ENCODE measurements at places on chromosomes 4 and X.

DNA sequence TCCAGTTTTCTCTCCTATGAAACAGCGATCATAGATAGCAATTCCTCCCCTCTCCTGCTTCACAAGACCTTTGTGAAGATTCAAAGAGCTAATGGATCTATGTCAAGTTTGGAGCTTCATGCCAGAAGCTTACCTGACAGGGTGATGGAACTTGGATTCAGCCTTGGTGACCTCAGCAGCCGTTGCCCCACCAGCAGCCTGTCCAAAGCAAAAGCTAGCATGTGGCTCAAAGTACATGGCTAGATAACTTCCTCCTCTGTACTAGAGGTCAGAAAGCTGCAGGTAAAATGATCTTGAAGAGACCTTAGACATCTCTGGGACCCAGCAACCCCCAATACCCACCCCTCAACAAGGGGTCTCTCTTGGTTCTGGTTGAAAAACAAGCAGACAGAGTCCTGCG, 1.8 kb downstream of the RIPPLY1 start:
- H3K4me1 ChIP-seq = no peaks in the 10 kb centered on the region
- H3K27me3 ChIP-seq = no peaks in the 10 kb centered on the region
- H3K27ac ChIP-seq = no peak overlapping the region
- no peaks in the 10 kb centered on the region for H3K36me3 ChIP-seq

- H3K4me3 ChIP-seq = no peak overlapping the region
- no peaks in the 10 kb centered on the region for H3K27me3 ChIP-seq
- H3K4me1 ChIP-seq = peaks cover 12% of the 10 kb centered on the region
- no peak overlapping the region for H3K27ac ChIP-seq
These were observed 105.1 kb upstream of the RBPJ start for GRCh38 chr4:26215725-26216124.

DNA sequence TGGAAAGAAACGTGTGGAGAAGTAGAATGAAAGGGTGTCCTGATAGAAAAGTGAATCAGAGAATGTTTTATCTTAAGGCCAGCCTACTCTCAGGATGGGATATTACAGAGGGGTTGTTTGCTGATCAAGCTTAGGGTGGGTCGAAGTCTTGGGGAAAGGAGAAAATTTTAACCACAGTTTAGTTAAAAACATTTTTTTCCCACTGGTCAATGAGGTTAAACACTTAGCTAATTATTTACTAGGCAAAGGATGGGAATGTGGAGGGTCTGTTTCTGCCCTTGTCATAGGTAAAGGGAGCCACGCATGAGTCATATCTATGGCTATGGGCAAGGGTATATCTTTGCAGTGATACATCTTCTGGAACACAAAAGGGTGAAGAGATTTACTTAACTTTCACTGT, 16.1 kb upstream of the SULT1E1 start:
- no peak overlapping the region for H3K4me3 ChIP-seq
- no peak for DNase-seq
- H3K36me3 ChIP-seq = no peaks in the 10 kb centered on the region
- no peaks in the 10 kb centered on the region for H3K4me1 ChIP-seq
- no peaks in the 10 kb centered on the region for H3K27me3 ChIP-seq
- H3K27ac ChIP-seq = no peak overlapping the region

- no peak overlapping the region for H3K4me3 ChIP-seq
- peaks cover 3% of the 10 kb centered on the region for H3K36me3 ChIP-seq
- H3K27me3 ChIP-seq = no peaks in the 10 kb centered on the region
- peak overlapping the region; percentile 0 for H3K27ac ChIP-seq
- no peaks in the 10 kb centered on the region for H3K4me1 ChIP-seq
- peak; percentile 83 for DNase-seq
These were observed 29.0 kb downstream of the SGMS2 start for GRCh38 chr4:107853444-107854355.

All from astrocyte (in vitro differentiated cells and primary cell).